Left cardiac atrium (tissue), 4 donors: ENCODE measurements at places on chromosomes 1 and 21.

DNA sequence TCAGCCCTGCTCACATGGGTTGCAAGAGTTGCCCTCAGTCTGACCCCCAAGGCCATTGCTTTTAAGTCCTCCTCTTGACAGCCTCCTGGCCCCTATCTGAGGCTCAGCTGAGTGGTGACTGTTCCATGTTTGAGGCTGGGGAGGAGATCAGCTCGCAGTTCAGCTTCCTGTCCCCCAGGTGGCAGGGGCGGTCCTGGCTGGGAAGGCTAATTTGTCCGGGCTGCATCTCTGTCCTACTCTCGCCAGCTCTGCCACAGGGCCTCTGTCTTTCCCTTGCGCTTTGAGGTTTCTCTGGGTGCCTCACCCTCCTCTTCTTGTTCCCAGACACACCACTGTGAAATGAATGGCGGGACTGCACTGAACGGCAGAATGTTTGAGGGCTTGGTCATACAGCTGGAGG, 157.3 kb downstream of the KCNJ6 start:
- DNase-seq = no peak

DNA sequence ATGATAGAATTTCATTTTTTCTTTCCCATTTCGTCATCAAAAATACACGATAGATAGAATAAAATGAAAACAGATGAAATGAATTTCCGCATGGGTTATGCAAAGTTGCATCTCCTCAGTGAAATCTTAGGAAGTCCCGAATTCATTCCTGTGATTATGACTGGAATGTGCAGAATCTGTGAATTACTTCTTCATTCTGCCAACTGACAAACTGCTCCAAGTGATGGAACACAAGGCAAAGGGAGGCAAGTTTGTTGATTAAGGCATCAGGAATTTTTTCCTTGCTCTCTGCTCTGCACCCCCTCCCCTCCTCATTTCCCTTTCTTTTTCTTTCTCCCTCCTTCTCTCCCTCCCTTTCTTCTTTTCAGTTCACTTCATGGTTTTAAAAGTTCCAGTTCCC, 37.0 kb upstream of the ADGRL4 start:
- DNase-seq = no peak

DNA sequence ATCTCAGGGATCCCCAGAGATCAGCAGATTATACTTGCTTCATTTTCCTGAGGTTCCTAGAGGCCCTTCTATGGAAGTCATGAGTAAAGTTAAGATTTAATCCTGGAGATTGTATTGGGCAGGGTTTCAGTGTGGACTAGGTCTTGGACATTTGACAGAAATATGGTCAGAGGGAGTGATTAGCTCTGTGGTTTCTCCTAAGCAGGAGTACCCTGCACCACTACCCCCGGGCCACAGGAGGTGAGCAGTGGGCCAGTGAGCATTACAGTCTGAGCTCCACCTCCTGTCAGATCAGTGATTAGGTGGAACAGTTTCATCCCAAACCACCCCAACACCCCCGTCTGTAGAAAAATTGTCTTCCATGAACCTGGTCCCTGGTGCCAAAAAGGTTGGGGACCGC, 43.2 kb downstream of the PHACTR4 start:
- no peak for DNase-seq

DNA sequence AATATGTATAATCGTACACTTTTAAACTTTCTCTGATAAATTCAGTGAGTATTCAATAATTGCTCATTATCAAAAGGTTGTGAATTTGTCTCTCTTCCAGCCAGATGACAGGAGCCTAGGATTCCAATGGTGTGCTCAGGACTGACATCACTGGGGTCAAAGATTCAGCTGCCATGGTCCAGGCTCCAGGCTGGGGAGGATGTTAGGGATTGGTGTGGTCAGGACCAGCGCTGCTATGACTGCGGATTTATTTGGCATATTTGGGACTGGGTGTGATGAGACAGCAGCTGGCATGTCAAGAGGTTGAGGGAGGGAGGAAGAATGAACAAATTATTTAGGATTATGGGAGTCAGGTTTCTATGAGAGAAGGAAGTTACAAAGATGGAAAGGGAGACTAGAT, 48.2 kb upstream of the ABCA4 start:
- DNase-seq = no peak

- DNase-seq = no peak
These were observed 58.0 kb downstream of the MATN1 start for GRCh38 chr1:30665216-30666010.

DNA sequence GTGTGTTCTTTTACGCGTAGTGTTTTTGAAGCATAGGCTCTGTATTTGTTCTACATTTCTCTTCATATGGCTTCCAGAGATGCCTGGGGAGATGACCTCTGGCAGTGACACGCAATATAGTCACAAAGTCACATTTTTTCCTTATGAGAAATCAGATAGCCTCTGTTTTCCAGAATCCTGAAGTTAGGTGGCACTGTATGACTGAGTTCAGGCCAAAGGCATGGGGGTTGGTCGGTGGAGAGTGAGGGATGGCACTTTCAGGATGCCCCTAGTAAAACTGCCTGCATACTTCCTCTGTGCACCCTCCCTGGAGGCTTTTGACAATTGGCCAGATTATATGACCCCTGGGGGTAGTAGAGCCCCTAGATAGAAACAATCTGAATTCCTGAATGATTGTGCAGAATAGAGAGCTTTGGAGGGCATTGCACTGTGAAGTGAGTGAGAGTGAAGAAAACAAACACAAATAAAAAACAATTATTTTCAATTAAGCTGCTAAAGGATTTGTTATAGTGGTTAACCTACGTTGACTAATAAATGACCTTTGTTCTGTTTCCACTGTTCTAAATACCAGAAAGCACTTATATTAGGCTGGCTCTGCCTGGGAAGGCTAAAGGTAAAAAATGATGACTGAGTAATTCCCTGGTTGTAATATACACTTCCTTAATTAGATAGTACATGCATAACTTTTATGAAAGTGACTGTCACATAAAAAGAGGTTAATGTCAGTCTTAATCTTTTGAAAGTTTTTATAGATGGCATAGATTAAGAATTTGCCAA, 1660.8 kb downstream of the PLA2G4A start:
- DNase-seq = no peak

DNA sequence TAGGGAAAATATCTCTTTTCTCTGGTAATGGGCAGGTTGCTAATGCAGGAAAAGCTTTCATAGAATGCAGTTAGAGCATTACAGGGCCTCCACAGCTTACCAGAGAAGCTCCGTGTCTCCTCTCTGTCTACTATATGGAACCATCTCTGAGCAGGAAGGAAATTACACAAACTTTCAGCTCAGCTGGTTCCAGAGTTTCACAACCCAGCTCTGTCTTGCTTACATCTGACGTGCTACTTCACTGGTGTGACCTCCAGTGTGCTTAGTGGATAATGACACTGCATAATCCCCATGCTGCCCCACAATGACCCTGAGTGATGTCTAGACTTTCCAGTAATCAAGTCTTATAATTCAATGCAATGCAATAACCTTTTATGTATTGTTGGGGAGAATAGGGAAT, 4.3 kb upstream of the FGGY start:
- peak; percentile 42 for DNase-seq

GRCh38 chr1:12499539-12500240, 118.3 kb downstream of the DHRS3 start:
- DNase-seq = no peak

DNA sequence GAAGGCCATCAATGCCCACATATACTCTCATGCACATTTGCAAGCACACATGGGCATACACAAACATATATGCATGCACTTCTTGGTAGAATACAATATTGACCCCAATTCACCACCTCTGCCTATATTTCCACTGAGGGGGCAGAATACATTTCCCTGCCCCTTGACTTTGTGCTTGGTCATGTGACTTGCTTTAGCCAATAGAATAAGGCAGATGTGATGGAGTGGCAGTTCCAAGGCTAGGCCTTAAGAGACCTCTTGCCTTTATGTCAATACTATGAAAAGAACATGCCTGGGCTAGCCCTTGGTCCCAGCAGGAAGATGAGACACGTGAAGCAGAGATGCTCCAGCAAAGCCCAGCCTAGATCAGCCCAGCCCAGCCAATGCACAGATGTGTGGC, 66.0 kb upstream of the GRIK3 start:
- no peak for DNase-seq

DNA sequence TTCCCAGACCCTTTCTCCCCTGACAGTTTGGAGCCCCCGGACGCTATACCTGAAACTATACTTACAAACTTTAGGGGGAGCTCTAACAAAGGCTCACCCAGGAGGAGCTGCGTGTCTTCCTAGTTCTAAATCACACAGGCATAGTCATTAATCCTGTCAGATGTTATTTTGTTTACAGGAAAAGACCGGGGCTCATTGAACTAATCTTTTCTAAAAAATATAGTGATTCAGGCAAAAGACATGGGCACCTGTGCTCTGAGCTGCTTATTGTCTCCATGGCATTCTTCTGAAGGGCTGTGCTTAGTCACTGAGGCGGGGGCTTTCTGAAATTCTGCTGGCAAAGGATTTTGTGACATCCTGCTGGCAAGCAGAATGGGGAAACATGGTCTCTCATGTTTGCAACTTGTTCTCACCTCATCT, 1577.0 kb downstream of the NCAM2 start:
- DNase-seq = no peak

DNA sequence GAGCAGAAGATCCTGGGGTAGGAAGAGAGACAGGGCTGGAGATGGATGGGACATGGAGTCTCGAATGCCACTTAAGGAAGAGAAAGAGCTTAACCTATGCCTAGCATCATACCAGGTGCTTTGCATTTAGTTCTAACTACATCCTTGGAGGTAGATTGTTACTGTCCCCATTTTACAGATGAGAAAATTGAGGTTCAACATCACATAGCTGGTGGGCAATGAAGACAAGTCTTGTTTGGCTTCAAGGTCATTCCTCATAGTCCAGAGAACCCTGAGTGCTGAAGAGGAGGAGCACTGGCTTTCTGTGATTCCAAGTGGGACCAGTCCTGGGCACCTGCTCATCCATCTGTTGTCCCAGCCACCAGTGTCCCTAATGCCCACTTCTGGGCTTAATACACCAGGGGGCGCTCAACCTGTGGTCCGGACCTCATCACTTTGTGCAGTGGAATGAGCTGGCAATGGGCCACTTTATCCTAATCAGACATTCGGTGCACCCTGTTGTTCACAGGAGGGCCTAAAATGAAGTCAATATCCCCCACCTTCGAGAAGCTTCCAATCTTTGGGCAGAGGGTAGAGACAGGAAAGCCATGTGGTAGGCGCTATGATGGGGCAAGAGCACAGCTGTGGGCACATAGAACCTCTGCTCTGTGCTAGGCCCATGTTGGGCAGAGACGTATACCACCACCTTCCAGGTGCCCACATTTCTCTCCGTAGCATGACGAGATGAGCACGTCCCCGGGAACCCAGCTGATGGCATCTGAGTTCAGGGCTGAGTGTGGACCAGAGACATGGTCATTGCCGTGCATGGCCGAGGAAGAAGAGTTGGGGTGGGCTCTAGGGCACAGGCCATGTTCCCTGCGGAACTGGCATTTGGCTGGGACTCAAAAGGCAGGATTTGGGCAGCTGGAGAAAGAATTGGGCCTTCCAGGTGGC, 9.2 kb downstream of the RPS6KA1 start:
- DNase-seq = no peak

DNA sequence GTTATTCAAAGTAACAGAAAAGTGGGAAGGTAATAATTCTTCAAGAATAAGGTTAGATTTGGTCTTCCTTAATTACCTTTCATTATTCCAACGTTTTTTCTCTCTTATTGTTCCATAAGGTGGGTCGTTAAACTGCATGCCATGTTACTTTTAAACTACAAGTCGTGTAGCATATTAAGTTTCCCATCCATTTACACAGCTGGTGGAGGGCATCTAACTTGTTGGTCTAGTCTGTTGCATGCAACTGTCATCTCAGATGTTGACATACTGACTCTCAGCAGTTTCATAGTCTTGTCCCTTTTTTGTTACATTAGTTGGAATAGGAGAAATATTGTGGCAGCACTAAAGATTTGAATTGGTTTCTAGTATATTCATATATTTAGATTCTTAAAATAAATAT, 54.6 kb upstream of the BMP8A start:
- no peak for DNase-seq

DNA sequence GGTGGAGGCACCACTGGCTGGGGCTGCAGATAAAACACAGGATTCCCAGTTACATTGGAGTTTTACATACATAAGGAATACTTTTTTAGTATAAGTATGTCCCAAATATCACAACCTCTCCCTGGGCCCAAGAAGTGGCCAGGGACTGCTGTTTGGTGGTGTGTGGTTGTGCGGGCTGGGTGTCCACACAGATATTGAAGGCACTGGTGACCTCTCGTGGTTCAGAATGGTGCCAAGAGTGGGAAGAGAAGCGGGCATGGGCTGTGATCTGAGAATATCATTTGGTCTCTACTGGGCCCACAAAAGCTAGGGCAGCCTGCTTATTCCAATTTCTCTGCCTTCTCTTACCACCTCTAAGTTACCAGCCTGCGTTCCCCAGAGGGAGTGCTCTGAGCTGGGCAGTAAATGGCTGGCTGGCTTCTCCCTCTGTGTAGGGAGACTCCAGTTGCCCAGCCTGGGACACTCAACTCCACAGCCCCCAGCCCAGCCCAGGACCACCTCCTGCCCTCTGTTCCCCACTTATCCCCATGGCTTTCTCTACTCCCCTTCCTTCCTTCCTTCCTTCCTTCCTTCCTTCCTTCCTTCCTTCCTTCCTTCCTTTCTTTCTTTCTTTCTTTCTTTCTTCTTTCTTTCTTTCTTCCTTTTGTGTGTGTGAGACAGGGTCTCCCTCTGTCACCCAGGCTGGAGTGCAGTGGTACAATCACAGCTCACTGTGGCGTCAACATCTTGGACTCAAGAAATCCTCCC, 42.8 kb upstream of the RD3 start:
- DNase-seq = no peak

- no peak for DNase-seq
These were observed 185.2 kb downstream of the FAF1 start for GRCh38 chr1:50774759-50775351.

DNA sequence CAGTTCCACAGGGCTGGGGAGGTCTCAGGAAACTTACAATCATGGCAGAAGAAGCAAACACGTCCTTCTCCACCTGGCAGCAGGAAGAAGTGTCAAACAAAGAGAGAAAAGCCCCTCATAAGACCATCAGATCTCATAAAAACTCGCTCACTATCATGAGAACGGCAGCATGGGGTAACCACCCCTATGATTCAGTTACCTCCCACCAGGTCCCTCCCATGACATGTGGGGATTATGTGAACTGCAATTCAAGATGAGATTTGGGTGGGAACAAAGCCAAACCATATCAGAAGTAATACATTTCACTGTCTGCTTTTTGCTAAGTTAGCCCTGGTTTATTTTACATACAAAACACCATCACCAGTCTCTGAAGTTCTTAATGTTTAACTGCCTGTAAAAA, 68.5 kb downstream of the RBM11 start:
- no peak for DNase-seq

DNA sequence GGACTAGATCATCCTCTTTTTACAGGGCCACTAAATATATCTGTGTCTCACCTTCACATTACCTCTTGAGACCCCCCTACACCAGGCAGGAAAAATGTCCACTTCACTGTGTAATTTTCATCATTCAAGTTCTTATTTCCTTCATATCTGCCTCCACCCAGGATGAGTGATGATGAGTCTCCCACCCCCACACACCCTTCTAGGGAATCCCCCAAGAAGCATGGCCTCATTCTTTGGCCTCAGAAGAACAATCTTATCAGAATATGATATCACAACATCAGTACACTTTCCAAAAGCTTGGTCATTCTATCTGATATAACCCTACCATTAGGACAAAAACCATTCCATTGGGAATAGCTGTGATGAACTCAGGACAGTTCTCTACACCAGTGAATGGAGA, 170.3 kb upstream of the DUSP10 start:
- no peak for DNase-seq

GRCh38 chr1:201515062-201515750, 8.3 kb upstream of the CSRP1 start:
- no peak for DNase-seq

GRCh38 chr1:83802023-83802422, 196.9 kb downstream of the TTLL7 start:
- DNase-seq = no peak
